ENCODE measurements at places on chromosomes 5 and 9.

GRCh38 chr5:161078793-161079192 lies 226.8 kb upstream of the ATP10B start:
- no peak for DNase-seq

DNA sequence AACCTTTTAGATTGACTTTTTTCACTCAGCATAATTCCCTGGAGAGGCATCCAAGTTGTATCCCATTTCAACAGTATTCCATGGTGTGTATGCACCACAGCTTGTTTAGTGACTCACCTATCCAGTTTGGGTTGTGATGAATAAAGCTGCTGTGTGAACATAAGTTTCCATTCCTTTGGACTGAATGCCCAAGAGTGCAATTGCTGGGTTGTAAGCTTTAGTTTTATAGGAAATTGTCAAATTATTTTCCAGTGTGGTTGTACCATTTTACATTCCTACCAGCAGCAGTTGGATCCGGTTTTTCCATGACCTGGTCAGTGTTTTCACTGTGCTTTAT lies 60.9 kb upstream of the TMED7 start:
- no peak for DNase-seq

GRCh38 chr5:95162231-95162992 lies 122.5 kb downstream of the MCTP1 start:
- no peak for DNase-seq

- no peak for DNase-seq
These were observed 32.5 kb upstream of the ZNF354A start for GRCh38 chr5:178762960-178763359.

DNA sequence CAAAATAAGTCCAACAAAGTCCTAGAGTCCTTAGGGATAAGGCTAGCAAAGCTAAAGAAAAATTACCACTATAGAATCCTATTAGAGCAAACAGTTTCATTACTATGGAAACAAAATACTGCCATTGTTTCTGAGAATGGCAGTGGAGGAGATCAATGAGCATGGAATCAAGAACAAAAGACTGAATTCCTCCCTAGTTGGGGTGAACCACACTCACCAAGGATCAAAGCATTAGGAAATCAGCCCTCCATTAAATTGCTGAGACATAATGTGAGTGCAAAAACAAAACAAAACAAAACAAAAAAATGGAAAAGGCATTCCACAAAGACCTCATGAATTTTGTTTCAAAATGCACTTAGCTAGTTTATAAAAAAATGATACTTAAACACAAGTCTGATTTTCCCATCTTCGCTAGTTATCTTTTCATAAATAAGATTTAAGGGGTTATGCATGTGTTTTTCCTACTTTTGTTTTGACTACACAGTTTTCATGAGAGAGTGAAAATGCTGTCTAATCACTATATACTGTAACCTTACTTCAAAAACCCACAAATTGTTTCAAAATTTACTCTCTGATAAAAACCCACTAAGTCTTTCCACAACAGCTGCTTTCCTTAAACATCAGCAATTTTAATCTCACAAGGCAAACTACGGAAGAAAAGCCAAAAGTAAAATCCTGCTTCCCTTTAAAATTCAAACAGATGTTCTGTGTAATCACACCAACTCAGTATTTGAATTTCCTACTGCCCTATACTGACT lies 9.7 kb downstream of the SERINC5 start:
- no peak for DNase-seq

DNA sequence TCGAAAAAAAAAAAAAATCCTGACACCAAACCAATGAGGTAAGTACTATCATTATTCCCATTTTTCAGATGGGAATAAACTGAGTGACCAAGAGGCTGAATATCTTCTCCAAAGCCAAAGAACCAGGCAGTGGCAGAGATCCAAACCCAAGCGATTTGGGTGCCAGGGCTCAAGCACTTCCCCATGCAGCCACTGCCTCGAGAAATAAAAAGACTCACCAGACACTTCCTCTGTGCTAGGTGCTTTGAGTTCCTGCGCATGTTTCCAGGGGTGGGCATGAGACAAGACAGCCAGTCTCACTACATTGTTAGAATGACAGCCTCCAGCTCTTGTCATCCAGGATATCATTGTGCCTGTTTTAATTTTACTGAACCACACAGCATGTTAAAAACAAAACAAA lies 2.3 kb upstream of the RPL26L1 start:
- no peak for DNase-seq

DNA sequence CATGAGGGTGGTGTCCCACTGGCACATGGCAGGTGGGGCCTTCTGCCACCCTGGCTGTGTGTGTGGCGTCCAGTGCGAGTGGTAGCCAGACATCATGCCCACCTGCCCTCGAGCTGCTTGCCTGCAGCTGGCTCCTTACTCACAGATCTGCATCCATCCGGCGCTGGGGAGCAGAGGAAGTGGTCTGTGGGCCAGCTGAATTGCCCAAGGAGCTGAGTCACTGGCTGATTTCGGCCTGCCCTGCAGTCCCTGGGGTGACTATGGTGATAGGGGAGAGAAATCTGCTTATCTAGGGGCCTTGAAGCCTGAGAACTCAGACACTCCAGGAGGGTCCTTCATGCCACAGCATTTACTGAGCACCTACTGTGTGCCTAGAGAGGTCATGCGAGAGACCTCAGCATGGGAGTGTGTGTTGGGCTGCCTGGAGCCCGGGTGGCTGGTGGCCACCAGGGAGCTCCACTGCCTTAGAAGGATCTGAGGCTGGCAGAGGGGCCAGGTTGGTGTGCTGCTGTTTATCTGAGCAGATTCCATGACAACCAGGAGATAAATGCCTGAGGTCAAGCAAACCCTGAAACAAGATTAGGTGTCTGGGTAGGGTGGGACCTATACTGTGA lies 57.1 kb downstream of the SLC22A5 start:
- DNase-seq = peak; percentile 85

DNA sequence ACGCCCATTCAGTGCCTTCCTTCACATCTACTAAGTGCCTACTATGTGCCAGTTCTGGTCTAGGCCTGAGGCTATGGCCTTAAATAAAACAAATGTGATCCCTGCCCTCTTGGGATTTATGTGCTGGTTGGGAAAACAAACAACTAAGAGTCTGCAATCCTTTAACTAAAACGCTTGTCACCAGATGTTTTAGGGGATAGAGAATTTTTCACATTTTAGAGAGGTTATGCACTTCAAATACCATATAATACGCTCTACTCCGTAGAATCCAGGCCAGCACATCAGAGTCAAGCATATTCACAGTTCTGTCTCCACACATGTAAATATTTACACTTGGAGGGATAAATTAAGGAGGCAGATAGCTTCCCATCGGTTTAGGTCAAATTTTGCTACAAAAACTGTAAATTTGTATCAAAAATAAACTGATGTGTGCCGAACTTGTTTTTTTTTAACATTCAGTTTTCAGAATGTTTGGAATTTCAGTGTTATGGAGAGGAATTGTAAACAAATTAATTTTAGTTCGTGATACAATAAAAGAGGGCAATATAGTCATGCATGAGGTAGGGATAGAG lies 22.0 kb upstream of the ADRA1B start:
- DNase-seq = no peak

DNA sequence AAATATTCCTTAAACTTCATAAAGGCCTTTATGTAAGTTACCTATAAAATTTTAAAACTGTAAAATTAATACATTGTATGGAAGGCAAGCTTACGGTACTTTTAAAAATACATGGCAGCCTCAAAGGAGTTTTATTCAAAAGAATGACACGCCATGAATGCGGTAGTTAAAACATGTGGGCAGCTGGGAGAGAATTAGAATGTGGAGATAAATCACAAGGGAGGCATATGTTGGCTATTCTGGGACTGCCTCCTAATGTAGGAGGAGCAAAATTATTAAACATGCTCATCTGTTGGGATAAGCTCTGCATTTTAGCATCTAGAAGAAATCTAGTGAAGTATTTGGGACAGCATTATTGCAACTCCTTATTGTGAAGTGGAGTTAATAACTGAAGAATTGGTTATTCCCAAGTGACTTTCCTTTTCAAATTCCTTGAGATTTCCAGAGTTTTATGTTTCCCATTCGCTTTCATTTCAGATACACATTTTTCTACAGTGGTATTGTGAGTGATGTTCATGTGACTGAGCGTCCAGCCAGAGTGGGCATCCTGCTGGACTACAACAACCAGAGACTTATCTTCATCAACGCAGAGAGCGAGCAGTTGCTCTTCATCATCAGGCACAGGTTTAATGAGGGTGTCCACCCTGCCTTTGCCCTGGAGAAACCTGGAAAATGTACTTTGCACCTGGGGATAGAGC lies 109.4 kb downstream of the CMYA5 start:
- no peak for DNase-seq

GRCh38 chr9:112445196-112445595 lies 41.4 kb upstream of the KIAA1958 start:
- DNase-seq = no peak

GRCh38 chr5:35146406-35146805 lies 83.9 kb downstream of the PRLR start:
- DNase-seq = no peak

DNA sequence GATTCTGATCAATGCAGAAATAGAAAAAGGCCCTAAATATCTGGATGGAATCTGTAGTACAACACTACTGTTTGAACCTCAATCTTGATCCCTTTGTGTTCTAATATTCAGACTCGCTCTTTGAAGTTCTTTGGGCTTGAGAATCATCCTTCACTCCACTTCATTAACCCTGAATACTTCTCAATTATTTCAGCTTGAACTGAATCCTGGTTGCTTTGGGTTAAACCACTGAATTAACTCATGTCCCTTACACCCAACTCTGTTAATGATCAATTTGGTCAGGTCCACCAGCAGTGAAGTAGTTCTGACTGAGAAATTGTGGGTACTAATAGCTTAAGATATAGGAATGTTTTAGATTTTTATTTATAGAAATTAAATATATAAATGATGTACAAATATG lies 1707.2 kb upstream of the ACO1 start:
- DNase-seq = no peak

DNA sequence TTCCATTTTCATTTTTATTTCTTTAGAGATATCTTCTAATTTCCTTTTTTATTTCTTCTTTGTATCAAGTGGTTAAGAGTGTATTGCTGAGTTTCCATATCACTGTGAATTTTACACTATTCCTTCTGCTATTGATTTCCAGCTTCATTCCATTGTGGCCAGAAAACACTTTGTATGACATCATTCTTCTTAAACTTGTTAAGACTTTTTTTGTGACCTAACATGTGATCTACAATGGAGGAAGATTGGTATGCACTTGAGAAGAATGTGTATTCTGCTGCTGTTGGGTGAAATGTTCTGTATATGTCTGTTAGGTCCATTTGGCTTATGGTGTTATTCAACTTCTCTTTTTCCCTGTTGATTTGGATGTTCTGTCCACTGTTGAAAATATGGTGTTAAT lies 274.2 kb upstream of the PUM3 start:
- DNase-seq = no peak

DNA sequence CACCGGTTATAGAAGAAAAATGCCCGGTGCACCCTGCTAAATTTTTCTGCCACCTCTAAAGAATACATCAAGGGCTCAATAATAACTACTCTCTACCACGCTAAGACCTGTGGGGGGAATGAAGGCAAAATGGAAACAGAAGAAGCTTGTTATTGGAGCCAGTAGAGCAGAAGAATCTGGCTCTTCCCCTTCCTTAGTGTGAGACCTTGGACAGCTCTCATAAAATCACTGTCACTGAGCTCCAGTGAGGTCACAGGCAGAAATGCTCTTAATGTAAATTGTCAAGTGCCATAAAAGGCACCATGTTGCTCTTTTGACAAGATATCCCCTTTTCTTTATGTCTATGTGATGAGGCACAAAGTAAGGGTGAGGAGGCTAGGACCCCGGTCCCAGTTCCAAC lies 74.4 kb downstream of the ASTN2 start:
- no peak for DNase-seq

DNA sequence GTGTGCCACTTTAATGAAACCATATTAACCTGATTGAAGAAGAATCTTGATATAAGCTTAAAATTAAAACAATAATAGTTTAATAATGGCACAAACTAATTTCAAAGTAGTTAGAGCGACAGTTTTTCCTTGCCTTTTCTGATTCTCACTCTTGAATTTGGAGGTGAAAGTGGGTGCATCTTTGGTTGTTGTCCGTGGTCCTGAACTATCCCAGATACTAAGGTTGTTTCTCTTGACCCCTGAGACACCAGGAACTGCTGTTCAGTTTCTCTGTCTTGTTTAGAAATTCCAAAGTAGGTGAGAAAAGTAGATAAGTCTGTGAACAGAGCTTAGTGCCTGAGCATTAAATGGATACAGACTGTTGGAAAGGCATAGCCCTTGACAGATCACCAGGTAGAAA lies 274.7 kb downstream of the FBXL7 start:
- no peak for DNase-seq

GRCh38 chr9:101711330-101711941 lies 27.0 kb downstream of the GRIN3A start:
- DNase-seq = no peak

DNA sequence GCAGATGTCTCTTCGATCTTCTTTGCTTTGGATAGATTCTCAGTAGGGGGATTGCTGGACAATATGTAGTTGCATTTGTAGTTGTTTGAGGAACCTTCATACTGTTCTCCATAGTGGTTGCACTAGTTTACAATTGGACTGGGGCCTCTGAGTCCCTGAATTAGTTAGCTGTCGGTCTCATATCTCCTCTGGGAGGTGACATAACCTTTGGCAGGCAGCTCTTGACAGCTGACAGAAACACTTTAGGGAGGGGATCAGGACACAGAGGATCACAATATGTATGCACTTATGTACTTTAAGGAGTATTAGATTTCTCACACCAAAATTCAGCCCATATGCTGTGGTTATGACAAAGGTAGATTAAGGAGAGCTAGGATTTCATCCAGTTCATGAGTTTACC lies 1279.9 kb upstream of the DMAC1 start:
- no peak for DNase-seq

DNA sequence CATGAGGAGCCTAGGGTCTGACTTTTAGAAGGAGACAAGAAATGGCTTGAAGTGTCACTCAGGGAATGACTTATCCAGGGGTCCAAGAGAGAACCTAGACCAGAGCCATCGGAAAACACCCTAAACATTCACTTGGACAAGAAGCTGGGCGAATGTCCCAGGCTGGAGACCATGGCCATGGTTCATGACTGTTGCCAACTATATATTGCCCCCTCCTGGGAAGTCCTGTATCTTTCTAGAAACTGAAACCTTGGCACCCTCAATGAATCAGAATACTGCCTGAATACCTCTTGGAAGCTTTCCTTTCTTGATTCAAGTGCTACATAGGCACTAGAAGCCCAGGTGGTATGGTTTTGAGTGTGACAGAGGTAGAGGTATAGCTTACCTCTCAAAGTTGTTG lies 29.9 kb downstream of the TRMO start:
- DNase-seq = no peak

DNA sequence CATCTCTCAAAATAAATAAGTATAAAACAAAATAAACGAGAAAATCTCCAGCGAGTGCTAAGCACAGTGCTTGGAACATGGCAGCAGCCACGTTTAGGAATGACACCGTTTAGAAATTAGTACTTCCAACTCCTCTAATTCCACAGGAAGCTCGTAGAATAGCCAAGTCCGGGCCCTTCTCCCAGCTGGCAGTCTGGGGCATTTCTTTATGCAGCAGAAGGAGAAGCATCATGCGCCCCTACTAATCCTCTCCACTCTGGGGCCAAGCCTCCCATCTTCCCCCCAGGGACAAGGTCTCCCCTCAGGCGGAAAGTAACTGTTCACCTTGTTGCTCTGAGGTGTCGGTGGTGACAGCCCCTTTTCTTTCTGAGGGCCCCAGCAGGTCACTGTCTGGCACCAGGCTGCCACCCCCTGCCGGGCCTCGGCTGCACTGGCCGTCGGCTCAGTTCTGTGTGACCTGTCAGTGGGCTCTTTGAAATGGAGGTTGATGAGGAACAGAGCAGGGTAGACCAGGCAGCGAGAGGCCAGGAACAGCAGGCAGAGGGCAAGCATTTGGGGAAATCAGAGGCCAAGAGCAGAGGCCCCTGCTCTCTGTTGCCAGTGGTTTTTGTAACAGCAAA lies 113.5 kb upstream of the WWC1 start:
- DNase-seq = no peak
